ENCODE measurements at places on chromosomes 7 and 10.

- no peak for DNase-seq
These were observed 615.3 kb upstream of the MGMT start for GRCh38 chr10:128851726-128852125.

DNA sequence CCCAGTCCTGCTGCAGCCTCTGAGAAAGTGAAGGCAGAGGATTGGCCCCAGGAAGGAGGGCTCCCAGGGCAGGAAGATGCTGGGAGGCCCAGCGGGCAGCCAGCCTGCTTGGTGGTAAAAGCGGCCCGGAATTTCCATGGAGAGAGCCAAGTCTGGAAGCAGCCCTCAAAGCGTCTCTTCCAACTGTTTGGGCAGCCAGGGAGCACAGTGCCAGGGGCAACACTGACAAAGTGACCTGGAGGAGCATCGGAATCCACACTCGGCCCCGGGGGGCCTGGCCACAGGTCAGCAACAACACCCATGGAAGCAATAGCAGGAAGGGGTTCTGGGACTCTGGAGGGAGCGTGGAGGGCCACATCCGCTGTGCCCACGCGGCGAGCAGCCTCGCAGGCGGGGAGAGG, 63.2 kb upstream of the FGFR2 start:
- no peak for DNase-seq

GRCh38 chr10:95260909-95261552, 29.8 kb downstream of the PDLIM1 start:
- no peak for DNase-seq

- no peak for DNase-seq
These were observed 797 bp upstream of the STMP1 start for GRCh38 chr7:135661311-135662122.

DNA sequence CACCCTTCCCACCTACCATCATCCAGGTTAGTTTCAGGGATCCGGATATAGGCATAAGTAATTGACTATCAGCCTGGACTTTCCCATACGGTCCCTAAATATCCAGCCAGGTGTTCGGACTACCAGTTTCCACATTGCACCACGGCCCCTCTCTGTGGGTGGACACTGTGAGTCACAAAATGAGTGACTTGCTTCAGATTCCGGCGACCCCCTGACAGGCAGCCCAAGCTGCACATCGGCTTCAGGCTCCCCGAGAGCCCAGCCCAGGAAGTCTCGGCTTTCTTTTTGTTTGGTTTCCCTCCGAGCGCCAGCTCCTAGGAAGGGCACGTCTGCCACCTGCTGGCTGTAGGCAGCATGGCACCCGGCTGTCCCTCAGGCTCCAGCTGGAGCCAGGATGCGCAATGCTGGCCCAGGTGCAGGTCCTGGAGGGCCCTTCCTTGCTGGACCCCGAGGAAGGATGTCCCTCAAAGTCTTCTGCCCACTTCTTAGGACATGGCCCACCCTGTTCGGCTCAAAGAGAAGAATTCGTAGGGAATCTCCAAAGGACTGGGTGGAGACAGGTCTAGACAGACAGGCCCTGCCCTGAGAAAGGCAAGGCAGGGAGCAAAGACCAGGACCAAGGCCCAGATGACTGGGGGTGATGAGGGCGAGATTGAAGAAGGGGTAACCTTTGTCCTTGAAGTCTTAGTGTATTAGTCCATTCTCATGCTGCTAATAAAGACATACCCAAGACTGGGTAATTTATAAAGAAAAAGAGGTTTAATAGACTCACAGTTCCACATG, 10.6 kb downstream of the HABP2 start:
- peak; percentile 54 for DNase-seq

- no peak for DNase-seq
These were observed 2.1 kb downstream of the FAM170B start for GRCh38 chr10:49131507-49132361.
